ENCODE measurements at places on chromosomes 3 and 15.

DNA sequence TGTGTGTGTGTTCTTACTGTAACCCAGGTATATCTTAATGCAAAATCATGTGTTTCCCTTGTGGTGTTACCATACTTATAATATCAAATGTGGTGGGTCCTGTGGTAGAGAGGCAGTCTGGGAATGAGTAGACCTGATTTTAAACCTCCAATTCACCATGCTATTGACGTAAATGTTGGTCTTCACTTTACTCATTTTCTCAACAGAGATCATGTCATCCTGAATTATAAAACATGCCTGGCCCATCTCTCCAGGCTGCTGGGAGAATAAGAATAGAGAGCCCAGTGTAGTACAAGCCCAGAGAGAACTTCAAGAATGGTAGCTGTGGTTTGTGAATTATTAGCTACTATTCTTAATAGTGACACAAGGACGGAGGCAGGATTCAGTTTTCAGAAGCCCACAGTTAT is 88.1 kb downstream of the MBNL1 start:
- no peak for DNase-seq

DNA sequence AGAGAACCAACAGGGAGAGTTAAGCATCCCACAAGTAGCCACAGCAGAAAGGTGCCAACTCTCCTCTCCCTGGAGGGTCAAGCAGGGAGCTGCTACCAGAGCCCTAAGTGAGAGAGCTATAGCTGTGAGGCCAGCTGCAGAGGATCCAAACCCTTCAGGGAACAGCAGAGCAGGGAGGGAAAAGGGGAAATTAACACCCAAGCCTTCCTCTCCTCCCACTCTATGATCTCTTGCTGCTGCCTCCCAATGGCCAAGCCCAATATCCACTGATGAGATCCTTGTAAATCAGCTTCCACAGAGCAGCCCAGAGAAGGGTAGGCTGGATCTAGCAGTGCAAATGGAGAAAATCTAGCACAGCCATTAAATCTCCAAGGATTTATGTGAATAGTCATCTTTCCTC is 68.2 kb upstream of the THBS1 start:
- no peak for DNase-seq

- no peak for DNase-seq
Observed at GRCh38 chr15:35936284-35936683, 390.3 kb upstream of the DPH6 start.

- no peak for DNase-seq
Observed at GRCh38 chr3:150149651-150150051, 179.0 kb upstream of the PFN2 start.

- DNase-seq: no peak
Observed at GRCh38 chr3:120772081-120772480, 29.5 kb downstream of the GTF2E1 start.

- DNase-seq: no peak
Observed at GRCh38 chr15:93467337-93467736, 378.3 kb upstream of the RGMA start.

DNA sequence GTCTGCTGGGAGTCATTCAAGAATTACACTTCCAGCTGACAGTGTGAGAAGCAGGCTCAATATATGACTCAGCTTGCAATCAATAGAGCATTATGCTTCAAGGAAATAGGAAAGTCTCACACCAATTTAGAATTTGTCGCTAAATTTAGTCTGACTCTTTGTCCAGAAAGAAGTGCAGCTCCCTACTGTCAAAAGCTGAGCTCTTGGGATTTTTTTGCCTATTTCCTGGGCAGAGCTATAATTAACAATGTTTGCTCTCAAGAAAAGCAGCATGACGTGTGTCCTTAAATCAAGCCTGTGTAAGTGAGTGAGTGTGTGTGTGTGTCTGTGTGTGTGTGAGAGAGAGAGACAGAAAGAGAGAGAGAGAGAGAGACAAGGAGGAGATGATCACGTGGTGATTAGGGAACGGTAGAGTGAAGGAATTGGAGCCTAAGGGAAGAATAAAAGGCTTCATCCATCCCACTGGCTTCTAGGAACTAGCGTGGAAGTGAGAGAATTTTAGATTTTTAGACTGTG is 16.4 kb upstream of the SLC35G2 start:
- no peak for DNase-seq

DNA sequence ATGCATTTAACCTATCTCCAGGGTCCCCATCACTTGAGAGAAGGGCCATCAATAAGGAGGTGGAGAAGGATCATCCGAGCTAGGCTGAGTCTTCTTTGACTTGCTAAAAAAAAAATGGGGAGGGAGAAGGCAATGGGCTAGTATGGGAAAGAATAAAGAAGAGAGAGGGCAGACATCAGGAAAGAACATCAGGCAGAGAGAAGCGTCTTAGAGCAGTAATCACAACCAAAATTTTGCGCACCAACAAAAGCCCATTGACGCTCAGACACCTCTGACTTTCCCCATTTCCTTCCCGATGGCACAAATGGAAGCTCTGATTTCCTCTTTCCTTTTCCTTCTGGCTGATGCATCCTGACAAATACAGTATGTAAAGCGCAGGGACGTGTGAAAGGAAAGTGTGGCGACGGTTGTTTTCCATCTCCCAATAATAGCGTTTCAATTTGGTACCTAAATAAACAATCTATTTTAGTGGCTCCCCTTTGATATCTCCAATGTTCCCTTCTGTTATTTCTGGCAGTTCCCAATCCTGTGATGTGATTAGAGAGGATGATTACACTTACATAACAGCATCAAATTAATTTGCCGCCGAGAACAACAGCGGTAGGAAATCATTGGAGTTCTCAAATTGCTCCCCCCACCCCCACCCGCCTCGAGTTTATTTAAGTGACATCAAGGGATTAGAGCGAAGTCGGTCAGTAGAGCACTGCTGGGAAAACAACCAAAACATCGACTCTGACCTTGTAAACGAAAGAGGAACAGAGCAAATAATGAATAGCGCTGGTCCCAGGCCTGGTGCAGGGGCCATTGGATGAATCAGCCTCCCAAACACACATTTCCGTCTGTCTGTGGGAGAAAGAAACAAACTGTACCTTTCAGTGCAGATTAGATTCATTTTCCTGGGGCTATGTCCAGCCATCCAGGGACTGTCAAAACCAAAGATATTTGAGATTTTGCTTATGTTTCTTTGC is 273.3 kb upstream of the ICE2 start:
- no peak for DNase-seq

GRCh38 chr3:178808748-178809147 is 262.9 kb downstream of the ZMAT3 start:
- DNase-seq: no peak

- DNase-seq: no peak
Observed at GRCh38 chr3:152047465-152047864, 174.0 kb downstream of the SUCNR1 start.

GRCh38 chr3:18586076-18586475 is 160.9 kb upstream of the SATB1 start:
- DNase-seq: no peak

- no peak for DNase-seq
Observed at GRCh38 chr3:66907136-66907535, 91.0 kb upstream of the KBTBD8 start.

- DNase-seq: no peak
Observed at GRCh38 chr3:2770451-2770850, 339.7 kb downstream of the IL5RA start.

DNA sequence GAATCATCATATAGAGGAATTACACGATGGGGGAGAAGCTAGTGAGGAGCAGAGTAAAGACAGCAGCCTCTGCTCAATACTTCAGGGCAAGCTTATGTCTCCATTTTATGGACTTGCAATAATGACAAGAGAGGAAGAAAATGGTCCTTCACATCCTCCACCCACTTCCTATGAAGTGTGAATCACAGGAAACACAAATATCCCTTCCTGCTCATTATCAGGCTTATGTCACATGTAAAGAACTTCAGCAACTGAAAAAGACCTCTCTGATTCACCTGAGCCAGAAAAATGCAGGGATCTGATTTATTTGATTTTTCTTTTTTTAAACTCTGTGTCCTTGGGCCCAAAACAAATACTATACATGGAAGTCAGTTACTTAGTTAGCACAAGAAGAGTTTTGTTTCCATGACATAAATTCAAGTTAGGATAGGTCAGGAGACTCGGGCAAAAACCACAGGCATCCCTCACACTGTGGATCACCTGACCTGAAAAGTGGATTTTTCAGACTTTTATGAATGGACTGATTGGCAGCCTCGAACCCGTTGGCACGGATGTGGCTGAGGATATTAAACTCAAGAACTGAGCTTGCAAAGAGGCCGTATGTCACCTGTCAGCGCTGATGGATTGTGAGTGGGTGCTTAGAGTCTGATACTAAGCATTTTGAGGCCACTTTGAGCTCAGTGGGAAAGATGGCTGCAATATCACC is 620.8 kb upstream of the MDFIC2 start:
- DNase-seq: no peak

GRCh38 chr3:192930577-192930976 is 12.9 kb upstream of the MB21D2 start:
- no peak for DNase-seq

DNA sequence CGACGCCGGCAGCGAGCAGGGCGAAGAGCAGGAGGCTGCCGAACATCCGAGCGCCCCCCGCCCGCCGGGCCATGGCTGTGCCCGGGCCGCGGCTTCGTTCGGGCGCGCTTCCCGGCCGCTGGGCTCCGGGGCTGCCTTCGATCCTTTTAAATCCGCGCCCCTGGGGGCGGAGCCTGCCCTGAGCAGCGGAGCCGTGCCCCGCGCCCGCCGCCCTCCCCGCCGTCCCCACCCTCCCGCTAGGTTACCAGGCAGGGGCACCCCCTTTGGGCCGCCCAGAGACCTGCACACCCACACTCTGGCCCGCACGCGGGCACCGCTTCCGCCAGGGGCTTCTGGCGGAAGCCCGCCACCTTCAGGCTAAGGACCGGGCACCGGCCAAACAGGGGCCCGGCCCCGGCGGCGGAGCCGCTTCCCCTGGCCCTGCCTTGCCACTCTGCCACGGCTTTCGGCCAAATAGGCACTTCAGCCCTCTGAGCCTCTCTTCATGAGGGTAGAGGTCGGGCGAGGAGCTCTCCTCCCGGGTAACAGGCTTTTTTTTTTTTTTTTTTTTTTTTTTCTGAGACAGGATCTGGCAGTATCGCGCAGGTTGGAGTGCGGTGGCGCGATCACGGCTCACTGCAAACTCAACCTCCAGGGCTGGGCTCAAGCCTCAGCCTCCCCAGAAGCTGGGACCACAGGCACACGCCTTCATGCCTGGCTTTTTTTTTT is at the start of gene NMB:
TSS of gene NMB (minus strand) at position 120 of the 708 bp plus-strand sequence. CDS start at position 73, 47 bp downstream.
- DNase-seq: peak; percentile 58

GRCh38 chr15:41230650-41231421 is at the start of the genes CHP1 and EXD1:
CHP1 (plus strand) TSS chr15:41231268; CDS start chr15:41231383, 115 bp downstream.
EXD1 (minus strand) TSS chr15:41230757; CDS start chr15:41226575, 4,182 bp downstream.
- DNase-seq: peak; percentile 87

GRCh38 chr3:155070932-155071387 is 9.2 kb upstream of the MME start:
- no peak for DNase-seq

GRCh38 chr3:134918441-134918840 is 123.4 kb downstream of the EPHB1 start:
- DNase-seq: no peak

DNA sequence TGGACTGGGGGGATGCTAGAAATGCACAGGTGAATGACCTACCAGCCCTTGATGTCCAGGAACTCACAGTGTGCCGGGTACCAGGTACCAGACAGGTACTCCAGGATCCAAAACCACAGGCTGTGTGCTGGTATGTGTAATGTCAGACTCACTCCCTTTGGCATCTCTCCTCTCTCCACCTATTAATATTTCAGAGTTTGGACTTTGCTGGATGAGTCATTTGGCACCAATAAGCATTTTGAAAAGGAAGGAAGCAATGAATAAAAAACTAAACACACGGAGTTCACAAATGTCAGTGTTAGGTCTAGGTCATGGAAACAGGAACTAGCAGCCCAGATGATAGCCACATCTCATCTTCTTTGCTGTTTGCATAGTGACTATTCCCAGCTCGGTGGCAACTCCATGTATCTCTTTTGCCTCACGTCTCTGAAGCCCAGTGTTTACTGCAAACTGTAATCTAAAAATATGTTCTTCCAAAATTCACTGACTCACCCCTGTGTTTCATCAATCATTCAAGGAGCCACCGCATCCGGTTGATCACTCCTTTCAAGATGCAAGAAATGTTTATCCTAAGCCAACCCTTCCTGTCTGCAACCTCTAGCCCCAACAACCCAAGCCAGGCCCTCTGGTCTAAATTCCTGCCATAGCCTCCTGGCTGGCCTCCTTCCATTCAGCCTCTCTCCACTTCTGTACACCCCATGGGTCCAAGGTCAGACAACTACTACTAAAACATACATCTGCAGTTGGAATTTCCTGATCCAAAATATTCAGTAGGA is 8.4 kb downstream of the ITGB5 start:
- no peak for DNase-seq

GRCh38 chr3:185693985-185694653 is 108.0 kb downstream of the SENP2 start:
- no peak for DNase-seq

DNA sequence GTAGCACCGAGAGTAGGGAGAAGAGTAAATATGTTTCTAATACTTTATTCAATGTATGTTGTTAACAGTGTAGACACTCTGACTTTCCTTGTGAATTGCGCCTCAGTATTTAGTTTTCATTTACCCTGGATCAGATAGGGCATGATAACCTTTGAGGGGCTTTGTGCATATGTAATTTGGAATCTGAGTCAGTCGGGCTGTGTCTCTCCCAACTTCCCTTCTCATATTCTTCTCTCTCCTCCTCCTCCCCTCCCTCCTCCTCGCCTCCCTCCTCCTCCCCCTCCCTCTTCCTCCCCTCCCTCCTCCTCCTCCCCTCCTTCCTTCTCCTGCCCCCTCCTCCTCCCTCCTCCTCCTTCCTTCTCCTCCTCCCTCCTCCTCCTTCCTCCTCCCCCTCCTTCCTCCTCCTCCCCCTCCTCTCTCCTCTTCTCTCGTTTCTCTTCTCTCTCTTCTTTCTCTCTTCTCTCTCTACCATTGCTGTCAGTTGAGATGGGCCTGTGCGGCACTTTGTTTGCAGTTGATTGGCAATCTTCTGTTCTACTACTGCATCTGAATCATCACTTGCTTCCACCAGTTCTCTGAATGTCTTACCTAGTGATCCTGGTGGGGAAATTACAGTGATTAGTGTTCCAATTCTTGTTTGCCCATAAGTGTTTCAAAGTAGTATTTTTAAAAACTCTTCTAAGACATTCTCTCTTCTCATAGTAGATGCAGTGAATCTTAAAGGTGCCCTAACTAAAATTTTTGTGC is 162.3 kb downstream of the PGPEP1L start:
- no peak for DNase-seq

- no peak for DNase-seq
Observed at GRCh38 chr3:44104668-44105321, 136.9 kb upstream of the TOPAZ1 start.

GRCh38 chr15:76064375-76064774 is 4.6 kb downstream of the TMEM266 start:
- DNase-seq: no peak

- no peak for DNase-seq
Observed at GRCh38 chr15:43256341-43256740, 10.4 kb downstream of the TGM5 start.

DNA sequence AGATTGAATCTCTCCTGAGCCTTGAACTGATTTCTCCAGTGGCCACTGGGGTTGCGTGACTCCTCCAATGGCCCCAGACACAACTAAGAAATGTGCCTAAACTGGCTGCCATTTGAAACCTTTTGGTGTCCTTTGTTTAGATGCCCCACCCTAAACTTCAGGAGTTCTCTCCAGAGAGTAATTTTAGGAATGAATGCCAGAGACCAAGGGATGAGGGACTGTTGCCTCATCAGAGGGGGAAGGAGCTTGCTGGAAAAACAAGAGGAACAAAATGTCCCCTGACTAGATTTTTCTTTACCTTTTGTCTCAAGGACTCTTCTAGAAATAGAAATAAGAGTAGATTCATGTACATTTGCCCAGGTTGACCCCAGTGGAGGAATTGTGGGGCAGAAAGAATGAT is 8.1 kb upstream of the ADPRH start:
- no peak for DNase-seq

Data from stimulated activated CD8-positive, alpha-beta memory T cell treated with anti-CD3 and anti-CD28 coated beads, Interleukin-15, amount 100 ng/mL, for 24 hours (primary cell).